ENCODE measurements at places on chromosomes 11 and 22. TPM values are rescaled to one million over a fixed set of nuclear protein-coding genes. Genes with fewer than 3 reads are reported as not detected.

The NTM gene
- 3.4 TPM for total RNA-seq

DNA sequence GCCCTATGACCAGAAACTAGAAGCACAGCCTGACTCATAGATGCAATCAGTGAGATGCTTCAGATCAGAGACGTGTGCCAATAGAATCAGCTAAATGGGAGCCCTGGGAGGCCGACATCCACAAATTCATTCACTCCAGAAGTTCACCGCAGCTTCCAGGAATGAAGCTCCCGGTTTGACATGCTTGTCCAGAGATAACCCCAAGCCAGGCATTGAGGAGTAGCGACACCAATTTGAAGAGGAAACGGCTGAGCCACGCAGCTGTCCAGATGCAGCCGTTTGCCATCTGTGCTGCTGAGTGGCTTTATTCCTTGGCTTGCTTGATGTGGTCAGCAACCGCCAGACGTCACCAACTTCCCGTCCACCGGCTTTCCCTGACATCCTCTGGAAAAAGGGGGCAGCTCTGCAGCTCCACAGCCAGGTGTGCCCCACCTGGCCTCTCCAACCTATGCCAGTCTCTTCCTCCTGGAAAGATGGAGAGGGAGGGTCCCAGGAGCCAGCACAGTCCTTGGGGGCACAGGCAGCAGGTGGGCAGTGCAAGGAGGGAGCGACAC lies 123.9 kb upstream of the OPCML start:
- no peak for DNase-seq

DNA sequence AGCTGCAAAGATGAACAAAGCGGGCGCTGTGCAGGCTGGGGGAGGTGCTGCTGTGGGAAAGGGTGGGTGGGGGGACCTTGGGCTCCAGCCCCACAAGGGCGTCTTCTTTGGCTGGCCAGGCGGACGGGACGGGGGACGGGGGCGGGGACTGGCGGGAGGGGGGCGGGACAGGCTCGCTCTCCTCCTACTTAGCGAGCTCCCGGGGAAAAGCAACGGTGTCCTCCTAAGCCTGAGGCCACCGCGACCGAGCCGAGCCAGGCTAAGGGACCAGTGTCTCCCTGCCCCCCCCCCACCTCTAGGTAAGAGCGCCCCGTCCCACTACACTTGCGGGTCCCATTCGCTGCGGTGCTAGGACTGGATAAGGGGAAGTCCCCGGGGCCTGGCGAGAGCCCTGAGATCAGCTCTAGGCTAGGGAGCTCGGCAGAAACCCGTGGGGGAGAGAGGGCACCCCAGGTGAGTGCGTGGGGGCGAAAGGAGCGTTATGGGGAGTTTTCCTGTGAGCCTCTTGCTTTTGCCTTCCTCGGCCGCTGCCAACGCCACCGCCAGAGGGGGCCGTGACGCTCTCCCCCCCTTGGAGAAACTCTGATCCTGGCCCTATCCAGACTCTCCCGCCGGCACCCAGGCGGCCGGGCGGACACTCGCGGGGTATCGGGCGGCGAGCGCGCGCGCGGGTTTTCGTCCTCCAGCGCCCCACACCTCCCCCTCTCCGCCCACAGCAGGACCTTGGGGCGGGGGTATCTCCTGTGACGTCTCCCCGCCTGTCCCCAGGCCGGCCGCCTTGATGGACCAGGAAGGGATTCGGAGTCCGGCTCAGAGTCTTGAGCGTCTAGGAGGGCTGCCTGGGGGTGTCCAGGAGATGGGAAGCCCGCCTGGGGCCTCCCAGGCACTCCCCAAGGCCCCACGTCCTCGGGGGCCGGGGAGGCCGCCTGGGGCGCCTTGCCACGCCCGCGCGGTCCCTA lies at the start of gene PHLDB1:
Gene PHLDB1, plus strand, starts transcription at position 215 of the 959 bp plus-strand sequence. CDS start 6,222 bp downstream, outside the sequence.
- DNase-seq = peak; percentile 68

- DNase-seq = no peak
Measured at GRCh38 chr11:70192666-70193410, 10.3 kb upstream of the FADD start.

GRCh38 chr11:84260862-84261261 lies 974.7 kb upstream of the CCDC90B start:
- DNase-seq = no peak

GRCh38 chr11:95414217-95414616 lies 183.2 kb upstream of the SESN3 start:
- DNase-seq = no peak

- no peak for DNase-seq
Measured at GRCh38 chr11:2775626-2776350, 76.0 kb upstream of the KCNQ1OT1 start.

The CNTN5 gene
- 0.90 TPM for total RNA-seq

- DNase-seq = no peak
Measured at GRCh38 chr22:39371732-39372131, 21.9 kb downstream of the SYNGR1 start.

DNA sequence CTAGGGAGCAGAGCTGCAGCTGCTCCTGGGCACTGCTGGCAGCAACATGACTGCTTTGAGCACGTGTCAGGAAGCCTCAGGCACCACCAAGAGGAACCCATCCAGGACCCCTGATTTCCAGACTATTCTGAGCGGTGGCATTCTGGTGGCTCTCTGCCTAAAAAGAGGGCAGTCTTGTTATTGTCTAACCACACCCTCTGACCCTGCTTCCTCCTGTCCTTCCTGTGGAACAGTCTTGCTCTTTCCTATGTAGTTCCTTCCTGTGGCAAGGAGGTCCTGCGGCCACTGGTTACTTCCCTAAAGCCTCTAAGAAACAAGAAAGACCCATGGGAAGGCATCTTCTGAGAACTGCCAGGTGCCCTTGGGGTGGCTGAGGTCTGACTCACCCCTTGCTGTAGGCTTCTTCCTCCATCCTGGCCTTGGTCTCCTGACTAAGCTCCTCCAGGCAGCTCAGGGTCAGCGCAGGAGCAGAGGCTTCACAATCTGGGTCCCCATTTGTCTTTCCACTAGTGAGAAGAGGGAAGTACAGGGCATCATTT lies 13.1 kb upstream of the LYVE1 start:
- DNase-seq = peak; percentile 41

- peak; percentile 15 for DNase-seq
Measured at GRCh38 chr11:32891657-32892354, 805 bp upstream of the QSER1 start.

The MTNR1B gene
- not detected for total RNA-seq

DNA sequence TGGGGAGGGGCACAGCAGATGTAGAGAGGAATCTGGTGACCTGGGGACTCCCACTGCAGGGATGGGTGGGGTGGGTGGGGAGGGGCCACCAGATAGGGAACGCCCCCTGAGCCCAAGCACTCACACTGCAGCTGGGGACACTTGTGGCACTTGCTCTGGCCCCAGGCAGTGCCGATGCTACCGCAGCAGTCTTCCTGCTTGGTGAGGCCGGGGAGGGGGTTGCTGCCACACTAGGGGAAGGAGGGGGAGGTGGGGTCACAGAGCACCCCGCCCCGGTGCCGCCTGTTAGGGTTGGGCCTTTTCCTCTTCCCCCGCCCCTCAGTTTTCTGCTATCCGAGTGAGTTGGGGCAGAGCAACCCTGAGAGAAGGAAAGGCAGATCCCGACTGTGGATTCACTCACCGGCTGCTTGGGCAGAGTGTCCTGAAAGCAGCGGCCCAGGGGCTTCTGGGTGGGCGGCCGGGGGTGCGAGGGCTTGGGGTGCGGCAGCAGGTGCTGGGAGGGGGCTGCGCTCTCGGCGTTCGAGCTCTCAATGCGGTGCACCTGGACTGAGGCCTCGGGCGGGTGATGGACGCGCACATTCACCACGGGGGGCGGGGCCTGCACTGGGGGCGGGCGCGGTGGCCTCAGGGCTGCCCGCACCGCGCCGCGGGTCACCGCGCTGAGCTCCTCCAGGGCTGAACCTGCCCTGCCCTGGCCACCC lies 4.7 kb downstream of the LTBP3 start:
- no peak for DNase-seq

GRCh38 chr11:73467505-73467904 lies 91.3 kb downstream of the RELT start:
- DNase-seq = no peak

DNA sequence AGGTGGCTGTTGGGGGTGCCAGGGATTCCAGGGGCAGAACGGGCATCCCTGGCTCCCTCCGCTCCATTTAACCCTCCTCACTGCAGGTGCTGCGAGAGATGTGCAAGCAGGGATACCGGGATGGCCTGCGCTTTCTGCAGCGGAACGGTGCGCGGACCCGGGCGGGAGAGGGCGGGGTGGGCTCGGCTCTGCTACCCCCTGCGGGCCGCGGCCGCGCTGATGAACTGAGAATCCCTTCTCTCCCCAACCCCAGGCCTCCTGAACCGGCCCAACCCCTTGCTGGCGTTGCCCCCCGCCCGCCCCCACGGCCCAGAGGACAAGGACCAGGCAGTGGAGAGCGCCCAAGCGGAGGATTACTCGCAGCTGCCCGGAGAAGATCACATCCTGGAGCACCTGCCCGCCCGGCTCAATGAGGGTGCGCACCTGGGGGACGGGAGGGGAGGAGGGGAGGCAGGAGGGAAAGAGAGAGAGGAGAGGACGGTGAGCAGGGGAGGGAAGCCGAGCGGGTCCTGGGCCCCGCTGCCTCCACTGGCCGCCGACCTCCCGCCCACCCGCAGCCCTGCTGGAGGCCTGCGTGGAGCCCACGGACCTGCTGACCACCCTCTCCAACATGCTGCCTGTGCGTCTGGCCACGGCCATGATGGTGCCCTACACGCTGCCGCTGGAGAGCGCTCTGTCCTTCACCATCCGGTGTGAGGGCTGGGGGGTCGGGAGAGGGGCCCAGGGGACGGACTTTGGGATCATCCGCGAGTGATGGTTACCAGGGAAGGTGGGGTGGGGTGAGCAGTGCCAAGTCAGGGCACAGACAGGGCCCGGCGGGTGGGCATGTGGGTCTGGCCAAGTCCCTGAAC lies 4.1 kb upstream of the CRACR2B start:
- DNase-seq = no peak

DNA sequence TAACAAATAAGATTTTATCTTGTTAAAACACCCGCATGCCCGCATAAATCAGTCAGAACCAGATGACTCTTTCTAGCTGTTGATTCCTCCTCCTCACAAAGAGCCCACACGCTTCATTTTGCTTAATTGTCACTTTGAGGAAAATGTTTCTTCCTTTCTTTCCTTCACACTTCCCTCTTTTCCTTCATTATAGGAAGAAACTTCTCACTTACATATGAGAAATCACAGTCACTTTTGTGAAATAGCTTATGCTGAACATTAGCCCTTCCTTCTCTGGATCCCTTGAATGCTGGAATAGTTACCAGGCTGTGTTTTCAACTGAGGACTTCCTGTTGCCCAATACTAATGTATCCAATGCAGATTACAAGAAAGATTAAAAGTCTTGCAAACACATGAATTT lies 5.8 kb downstream of the MS4A6E start:
- DNase-seq = no peak

The SLC22A8 gene
- total RNA-seq = not detected

DNA sequence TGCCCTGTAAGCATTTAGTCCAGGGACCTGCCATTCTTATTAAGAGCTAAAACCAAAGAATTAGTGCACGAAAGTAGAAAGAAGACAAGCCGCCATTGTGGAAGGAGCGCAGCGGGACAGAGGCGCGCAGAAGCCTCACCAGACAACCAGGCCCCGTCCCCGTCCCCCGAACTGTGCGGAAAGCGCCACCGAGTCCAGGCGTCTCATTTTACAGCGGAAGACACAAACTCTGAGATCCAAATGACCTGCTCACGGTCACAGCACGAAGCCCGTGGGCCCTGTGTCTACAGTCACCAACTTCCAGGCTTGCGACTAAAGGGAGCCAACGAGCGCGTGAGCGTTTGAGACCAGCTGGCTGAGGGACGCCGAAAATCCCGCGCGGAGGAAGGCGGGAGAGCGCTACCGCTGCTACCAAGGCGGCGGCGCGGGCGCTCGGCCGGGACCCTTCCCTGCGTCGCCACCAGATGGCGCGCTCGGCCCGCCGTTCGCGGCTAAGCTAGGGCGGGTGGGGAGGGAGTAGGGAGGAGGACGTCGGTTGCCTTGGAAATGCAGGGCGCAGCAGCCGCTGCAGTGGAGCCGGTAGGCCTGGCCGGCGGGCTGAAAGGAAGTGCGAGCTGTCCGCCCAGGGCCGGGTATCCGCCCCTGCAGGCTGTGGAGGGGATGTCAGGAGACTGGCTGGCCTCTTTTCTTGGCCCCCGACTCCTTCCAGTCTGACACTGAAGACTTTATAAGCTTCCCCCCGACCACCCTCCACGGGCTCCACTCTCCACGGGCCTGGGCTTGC lies 434 bp upstream of the CCDC83 start:
- peak; percentile 90 for DNase-seq

DNA sequence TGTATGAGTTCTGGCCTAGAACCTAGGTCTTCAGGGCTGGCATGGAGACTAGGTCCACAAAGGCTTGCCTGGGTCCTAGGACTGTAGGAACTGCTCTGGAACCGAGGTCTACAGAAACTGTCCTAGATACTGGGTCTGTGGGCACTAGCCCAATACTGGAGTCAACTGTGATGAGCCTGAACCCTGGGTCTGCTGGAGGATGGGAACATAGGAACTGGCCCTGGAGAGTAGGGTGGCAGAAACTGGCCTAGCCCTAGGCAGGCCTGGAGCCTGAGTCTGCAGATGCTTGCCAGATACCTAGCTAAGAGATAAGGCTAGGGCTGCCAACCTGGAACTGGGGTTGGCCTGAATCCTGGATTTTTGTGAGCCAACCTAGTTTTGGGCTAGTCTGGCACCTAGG lies 19.2 kb upstream of the GLYATL2 start:
- no peak for DNase-seq

The APOL4 gene
- total RNA-seq = 2.0 TPM

The MMP10 gene
- 3.6 TPM for total RNA-seq

GRCh38 chr22:34294986-34295385 lies 374.7 kb upstream of the LARGE1 start:
- DNase-seq = no peak

The DDX6 gene
- total RNA-seq = 174 TPM

The GDPD4 gene
- not detected for total RNA-seq

- DNase-seq = no peak
Measured at GRCh38 chr11:74022546-74022945, 13.7 kb upstream of the UCP3 start.

The ACAD8 gene
- 15.2 TPM for total RNA-seq

The HSCB gene
- 15.0 TPM for total RNA-seq

- DNase-seq = no peak
Measured at GRCh38 chr22:47615051-47615450, 852.6 kb downstream of the TBC1D22A start.

- no peak for DNase-seq
Measured at GRCh38 chr11:64093233-64094039, 57.7 kb downstream of the FLRT1 start.

The ANO5 gene
- 0.16 TPM for total RNA-seq

GRCh38 chr22:45771057-45771456 lies 99.4 kb downstream of the ATXN10 start:
- no peak for DNase-seq

GRCh38 chr11:125289419-125290098 lies 125.0 kb downstream of the PKNOX2 start:
- DNase-seq = no peak

All from fibroblast of the aortic adventitia (primary cell).